T-helper 17 cell (primary cell): ENCODE measurements at places on chromosomes 7 and 10.

- no peak for DNase-seq
Observed at GRCh38 chr10:133537546-133538545, 10.7 kb downstream of the CYP2E1 start.

- no peak for DNase-seq
Observed at GRCh38 chr10:44902941-44903545, 8.1 kb upstream of the TMEM72 start.

DNA sequence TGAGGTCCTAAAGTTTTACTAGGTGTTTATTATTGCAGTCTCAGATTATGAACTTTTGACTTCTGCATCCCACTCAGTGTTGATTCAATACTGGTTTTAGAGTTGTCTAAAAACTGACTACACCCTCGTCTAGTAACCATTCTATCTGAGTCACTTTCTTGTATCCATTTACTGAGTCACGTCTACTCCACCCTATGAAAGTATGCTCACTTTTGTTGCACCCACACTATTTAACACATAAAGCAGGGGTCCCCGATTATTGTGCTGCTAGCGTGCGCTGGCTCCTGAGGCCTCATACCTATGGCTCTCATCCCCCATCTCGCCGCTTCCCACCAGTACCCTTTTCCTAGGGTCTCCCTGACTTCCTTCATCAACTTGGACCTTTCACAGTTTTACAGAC is 2.0 kb downstream of the SAMD9 start:
- no peak for DNase-seq

GRCh38 chr10:51964630-51965029 is 265.2 kb upstream of the CSTF2T start:
- DNase-seq = no peak

GRCh38 chr10:14299556-14299955 is 31.2 kb downstream of the FRMD4A start:
- no peak for DNase-seq

DNA sequence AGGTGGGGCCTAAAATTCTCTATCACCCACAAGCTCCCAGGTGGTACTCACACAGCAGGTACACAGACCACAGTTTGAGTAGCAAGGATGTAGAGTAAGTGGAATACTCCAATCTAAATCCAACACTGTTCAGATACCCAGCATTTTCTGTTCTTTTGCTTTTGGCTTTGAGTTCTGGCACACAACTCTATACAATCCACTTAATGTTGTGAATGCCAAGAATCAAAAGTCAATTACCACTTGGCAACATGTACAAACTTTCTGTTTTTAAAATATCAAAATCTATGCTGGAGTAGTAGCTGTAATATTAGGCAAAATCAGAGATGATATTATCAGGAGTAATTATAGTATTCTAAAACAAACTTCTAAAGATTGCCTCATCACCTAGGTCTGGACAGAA is 133.4 kb upstream of the LRRTM3 start:
- DNase-seq = no peak

DNA sequence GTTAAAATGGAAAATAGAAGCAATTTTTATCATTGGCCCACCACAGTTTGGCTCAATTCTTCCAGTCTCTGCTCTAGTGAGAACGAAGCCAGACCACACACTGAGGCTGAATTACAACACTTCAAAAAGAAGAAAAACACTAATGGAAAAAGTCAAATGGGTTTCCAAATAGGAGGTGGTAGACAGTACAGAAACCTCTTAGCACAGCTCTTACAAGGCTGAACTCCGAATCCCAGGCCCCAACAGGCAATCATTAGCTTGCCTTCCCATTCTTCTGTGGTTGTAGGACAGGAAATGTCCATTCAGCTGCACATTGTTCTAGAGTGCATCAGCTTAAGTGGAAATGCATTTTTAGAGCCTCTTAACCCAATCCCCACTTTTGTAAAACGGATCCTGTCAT is 115.1 kb upstream of the MEOX2 start:
- DNase-seq = no peak

- DNase-seq = no peak
Observed at GRCh38 chr7:151311294-151311864, 30.2 kb upstream of the NUB1 start.

- DNase-seq = no peak
Observed at GRCh38 chr7:1703871-1704810, 34.1 kb downstream of the ELFN1 start.

DNA sequence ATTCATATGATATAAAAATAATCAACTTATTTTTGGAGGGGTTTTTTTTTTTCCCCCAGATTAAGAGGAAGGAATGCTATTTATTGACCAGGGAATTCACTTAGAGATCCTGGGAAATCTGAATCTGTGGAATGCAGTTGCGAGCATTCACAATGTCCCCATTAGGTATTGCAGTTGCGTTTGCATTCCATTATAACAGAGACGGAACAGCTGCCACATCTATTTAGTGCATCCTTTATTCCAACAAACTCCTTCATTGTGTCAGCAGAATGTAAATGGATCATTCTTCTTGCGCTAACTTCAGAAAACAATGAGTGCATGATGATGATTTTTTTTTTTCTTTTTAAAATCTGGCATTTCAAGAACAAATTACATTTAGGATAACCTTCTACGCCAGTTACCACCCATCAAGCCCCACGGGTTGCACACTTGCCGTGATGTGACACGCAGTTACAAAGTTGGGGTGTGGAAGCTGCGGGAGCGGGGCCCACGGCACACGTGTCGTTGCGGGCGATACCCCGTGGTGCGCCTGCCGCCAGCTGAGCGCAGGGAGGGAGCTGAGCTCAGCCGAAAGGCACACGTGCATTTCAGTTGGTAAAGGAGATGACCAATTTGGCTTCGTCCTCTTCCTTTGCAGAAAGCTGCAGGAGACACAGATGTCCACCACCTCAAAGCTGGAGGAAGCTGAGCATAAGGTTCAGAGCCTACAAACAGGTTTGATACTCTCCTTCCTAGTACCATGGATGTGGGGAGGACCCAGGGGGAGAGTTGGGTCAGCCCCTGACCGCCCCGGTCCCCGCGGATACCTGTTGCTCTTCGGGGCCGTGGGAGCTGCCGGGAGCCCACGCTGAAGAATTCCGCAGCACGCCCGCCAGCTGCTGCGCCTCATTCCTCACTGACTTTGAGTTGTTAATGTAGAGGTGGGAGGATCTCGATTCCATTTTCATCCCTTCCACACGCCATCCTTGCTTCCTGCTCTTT is 175.3 kb upstream of the SH2B2 start:
- DNase-seq = no peak

GRCh38 chr10:119026301-119027110 is 3.0 kb upstream of the NANOS1 start:
- no peak for DNase-seq

DNA sequence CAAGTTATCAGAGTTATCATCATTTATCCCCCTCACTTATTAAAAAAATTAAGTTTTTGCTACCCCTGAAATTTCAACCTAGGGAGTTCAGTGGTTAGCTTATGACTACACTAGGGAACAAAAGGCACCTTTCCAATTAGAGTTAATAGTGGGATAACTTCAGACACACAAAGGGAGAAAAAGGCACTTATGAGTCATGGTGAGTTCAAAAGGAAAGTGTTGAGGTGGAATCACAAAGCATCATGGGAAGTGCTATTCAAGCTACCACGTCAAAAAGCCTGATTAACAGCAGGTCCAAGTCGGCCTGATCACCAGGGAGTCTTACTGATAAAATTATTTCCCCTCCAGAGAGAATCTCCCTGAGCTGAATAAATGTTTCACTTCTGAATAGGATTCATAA is 165.7 kb downstream of the C7orf25 start:
- DNase-seq = no peak

DNA sequence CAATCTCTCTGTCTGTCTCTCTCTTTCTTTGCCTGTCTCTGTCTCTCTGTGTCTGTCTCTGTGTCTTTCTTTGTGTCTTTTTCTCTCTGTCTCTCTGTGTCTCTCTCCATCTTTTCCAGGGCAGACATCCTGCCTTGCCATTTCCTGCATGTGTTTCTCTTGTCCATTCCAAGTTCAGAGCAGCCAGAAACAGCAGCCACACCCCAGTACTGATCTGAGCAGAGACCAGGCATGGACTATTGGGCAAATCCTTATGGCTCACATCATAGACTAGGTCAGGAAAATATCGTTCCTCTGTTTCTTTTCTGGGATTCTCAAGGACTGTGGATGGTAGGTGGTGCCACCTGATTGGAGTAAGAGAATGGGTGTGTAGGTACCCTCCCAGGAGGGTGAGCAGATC is 95.8 kb downstream of the RAMP3 start:
- DNase-seq = no peak

- no peak for DNase-seq
Observed at GRCh38 chr10:6729861-6730344, 149.8 kb upstream of the PRKCQ start.

DNA sequence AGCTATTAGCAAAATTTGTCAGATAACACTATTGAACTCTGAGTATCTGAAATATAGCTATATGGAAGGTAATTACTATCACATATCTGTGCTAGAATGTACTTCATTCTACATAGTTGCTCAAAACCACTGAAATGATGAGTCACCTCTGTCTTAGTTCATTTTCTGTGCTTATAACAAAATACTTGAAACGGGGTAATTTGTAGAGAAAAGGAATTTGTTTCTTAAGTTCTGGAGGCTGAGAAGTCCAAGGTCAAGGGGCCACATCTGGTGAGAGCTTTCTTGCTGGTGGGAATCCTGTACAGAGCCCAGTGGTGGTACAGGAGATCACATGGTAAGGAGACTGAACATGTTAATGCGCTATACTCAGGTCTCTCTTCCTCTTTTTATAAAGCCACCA is 41.9 kb upstream of the TNKS2 start:
- DNase-seq = no peak

DNA sequence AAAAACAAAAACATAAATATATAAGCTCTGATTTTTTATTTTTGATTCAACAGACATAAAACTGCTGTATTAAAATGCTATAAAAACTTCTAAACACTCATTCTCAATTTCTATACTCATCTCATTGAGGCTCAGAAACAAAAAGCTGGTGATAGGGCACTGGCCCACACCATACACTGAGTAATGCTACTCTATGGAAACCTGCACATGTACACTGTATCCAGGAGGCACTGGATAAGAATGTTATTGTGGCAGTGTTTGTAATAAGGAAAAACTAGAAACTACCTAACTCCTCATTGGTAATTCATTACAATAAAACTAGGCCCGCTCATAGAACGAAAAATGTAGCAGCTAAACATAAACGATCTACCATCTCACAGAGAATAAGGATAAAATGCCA is 23.1 kb downstream of the ERLIN1 start:
- no peak for DNase-seq

DNA sequence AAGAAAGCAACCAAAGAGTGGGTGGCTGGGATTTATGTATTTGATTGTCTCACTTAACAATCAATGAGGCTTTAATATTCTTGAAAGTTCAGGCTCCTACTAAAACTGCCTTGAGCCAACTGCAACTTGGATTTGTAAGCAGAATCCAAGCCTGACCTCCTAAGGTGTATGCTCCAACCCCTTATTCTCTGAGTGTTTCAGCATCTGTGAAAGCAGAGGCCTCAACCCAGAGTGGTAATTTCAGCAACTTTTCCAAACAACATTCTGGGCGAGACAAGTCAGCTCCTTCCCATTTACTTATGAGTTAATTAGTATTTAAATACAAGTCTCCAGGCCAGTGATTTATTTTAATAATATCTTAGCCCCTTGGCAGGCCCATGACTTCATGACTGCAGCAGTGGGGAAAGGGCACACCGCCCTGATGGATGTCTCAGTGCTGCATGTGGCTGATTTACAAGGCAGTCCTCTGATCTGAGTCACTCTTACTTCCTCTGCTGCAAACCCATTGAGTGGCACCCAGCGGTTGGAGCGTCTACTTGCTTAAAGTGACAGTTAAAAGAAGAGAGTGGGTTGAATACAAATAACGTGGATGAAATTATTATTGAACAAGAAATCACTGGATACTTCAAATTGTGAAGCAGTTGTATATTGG is 209.1 kb downstream of the TRIL start:
- no peak for DNase-seq

DNA sequence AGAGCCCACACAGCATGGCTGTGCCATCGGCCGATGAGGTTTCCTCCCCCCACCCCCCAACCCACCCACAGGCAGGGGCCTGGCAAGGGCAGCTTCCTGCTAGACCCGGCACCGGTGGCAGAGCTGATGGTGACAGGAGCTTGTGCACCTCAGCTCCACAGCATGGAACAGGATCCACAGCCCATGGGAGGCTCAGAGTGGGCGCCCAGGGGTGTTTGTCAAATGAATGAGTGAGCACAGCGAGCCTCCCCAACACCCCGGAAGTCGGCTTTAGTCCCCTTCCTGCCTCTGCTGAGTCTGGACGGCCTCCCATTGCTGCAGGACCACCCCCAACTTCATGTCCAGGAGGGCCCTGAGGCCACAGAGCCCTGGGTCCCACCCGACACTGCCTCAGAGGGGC is 68.9 kb downstream of the PDGFA start:
- DNase-seq = no peak

- DNase-seq = no peak
Observed at GRCh38 chr7:17988141-17988540, 39.5 kb downstream of the PRPS1L1 start.

GRCh38 chr7:70520611-70521010 is 611.3 kb upstream of the GALNT17 start:
- DNase-seq = no peak

- DNase-seq = no peak
Observed at GRCh38 chr10:116049158-116049973, 223.6 kb downstream of the GFRA1 start.

- DNase-seq = no peak
Observed at GRCh38 chr7:21617916-21618390, 75.1 kb downstream of the DNAH11 start.

DNA sequence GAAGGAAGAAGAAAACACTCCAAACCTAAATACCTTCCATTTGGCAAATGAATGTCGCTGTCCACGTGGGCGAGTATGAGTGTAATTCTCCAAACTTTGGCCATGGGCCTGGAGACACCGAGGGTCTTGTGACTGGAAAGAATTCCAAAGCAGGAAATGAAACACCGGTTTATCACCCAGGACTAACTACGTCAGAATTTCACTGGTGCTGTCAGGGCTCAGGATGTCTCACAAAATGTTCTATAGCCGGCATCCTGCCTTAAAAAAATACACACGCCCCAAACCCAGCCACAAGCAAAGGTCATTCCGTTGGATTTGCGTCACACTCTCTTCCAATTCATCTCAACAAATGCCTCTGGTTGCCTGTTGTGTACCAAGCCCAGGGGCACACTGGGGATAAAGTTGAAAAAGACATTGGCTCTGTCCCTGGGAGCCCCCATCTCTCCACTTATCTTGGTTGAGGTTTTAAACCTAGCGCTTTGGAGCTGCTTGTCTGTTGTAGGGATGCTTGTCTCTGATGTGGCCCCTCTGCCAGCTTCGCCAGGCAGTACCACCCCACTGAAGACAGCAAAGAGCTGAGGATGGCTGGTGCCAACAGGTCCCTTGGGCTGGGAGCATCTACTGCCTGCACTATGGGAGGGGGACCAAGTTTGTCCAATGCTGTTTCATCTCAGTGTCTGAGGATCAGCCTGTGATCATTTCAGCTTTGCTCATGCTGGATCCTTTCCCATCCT is 31.2 kb downstream of the GSTO2 start:
- DNase-seq = no peak

- DNase-seq = no peak
Observed at GRCh38 chr10:34168439-34168838, 646.7 kb downstream of the PARD3 start.
